Brain microvascular endothelial cell (primary cell): ENCODE measurements at places on chromosomes 11 and 22.

DNA sequence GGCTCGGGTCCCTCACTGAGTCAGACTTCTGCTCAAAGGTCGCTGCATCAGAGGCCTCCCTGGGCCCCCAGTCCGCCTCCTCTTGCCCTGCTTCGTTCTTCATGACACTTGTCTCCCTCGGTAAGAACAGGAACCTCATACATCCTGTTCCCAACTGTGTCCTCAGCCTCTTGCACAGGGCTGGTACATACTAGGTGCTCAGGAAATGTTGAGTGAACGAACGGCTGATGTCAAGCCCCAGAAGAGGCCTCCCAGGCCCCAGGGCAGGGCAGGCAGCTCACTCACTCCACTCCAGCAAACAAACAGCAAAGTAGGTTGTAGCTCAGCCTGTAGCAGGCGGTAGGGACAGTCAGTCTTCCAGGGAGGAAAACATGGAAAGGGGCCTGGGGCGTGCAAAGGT, 17.2 kb downstream of the SYNGR1 start:
- DNase-seq: no peak

DNA sequence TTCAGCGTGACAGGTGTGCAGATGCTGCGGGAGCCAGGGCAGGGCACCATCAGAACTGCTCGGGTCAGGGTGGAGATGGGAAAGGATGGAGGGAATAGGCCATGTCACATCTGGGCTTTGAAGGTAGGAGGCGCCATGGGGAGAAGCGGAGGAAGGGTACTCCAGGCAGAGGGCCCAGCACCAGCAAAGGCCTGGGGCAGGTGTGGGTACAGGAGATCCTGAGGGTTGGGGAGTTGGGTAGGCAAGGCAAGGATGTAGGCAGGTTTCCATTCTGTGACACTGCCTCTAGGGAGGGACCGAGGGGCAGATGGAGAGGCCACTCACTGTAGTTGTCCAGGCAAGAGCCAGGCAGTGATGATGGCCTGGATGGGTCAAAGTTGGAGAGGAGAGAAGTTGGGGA, 8.5 kb downstream of the EMID1 start:
- DNase-seq: no peak

DNA sequence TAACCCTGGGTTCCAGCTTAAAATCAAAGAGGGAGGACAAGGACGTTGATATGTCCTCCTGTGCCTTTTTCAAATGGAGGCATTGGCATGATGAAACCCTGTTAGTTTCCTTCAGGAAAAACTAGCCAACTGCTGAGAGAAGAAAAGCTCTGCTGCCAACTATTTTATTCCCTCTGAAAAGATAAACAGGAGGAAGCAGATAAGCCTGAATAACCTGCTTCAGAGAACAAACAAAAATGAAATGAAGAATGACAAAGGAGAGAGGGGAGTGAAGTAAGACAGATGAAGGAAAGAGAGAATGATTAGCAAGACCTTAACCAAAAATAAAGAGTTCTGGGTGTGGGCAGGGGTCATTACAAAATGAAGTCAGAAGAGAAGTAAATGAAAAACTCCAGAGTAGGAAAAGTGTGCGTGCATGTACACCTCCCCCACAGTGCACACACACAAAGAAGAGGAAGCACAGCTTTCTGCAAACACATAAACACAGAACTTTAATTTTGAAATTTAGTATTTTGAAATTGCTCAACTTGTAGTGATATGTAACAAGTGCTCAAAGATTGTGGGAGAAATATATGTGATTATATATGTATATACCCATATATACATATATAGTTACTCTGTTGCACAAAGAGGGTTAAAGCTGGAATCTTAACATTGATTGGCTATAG, 332.2 kb downstream of the LUZP2 start:
- DNase-seq: no peak

DNA sequence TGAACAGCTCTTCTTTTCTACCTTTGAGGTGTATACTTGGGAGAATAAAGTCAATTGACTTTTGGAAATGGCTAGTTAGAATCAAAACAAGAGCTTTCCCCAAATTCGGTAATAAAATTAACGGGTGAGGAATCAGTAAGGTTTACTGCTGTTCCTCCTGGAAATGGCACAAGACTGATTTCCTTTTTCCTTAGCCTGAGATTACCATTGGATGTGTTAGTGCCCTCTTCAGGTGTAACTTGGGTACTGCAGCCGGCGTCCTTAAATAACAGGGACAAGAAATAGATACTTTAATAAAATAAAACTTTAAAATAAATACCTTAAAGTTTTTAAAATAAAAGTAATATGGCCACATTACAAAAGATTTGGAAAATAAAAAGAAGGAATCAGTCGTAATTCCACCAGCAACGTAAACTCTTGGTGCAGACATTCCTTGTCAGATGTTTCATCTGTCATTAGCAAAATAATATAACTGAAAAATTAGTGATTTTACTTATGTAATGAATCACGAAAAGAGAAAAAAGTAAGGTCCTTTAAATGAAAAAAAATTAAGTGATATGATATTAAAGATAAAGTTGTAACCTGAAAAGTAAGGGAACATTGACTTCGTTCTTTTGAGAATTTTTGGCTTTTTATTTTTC, 29.7 kb downstream of the ZFTA start:
- peak; percentile 79 for DNase-seq

- no peak for DNase-seq
Observed at GRCh38 chr22:48706934-48707762, 1120.5 kb downstream of the BRD1 start.

- DNase-seq: no peak
Observed at GRCh38 chr22:27786291-27786932, 15.1 kb downstream of the MN1 start.

- no peak for DNase-seq
Observed at GRCh38 chr11:118996926-118997626, 862 bp upstream of the CENATAC start.

- DNase-seq: no peak
Observed at GRCh38 chr22:45164270-45165088, 754 bp downstream of the NUP50 start.

DNA sequence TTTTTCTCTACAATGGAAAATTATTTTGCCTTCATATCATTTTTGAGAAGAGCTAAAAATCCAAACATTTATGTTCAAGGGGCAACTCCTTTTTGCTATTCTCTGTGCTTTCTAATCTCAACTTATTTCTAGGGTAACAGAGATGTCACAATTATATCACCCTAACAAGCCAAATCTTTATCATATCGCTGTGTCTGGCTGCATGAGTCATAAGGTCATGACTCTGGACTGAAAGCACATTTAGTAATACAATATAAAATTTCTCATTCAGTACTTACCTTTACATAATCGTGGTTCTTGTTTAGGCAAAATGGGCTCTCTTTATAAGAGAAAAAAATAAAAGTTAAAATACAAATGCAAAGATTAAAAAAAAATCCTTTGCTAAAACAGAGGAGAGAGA, 326.0 kb downstream of the CASP12 start:
- peak; percentile 48 for DNase-seq

DNA sequence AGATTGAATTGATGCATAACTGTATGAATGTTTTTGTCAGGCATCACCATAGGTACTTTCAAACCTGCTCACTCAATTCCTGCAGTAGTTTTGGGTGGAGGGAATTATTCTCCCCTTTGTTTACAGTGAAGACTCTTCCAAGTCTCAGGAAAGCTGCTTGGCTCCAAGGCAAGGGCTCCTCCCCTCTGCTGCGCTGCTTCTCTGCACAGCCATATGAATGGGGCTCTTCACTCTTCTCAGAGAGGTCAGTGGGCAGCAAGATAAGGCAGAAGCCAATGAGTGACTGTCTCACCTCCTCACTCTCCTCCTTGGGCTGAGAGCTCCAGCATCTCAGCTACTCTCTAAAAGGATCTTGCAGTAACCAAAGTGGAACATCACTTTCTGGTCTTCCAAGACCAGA, 165.7 kb upstream of the TTC12 start:
- DNase-seq: no peak

DNA sequence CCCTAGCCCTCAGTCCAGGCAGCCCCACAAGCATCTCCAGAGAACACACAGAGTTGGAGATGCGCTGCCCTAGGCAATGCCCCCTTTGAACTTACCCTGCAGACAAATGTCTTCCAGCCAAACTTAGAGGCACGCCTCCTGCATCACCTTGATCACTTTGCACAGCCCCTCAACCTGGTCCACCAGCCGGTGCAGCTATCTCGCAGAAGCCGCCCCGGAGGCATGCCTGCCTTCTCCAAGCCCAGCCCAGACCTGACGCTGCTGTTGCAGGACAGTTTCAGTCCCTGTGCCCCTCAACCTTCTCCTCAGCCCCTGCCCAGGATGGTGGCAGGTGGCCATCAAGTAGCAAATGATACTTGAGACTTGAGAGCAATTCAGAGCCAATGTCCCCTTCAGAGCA, 16.7 kb upstream of the POU2AF1 start:
- no peak for DNase-seq

GRCh38 chr22:41308544-41308947, 7.2 kb downstream of the ZC3H7B start:
- DNase-seq: no peak

DNA sequence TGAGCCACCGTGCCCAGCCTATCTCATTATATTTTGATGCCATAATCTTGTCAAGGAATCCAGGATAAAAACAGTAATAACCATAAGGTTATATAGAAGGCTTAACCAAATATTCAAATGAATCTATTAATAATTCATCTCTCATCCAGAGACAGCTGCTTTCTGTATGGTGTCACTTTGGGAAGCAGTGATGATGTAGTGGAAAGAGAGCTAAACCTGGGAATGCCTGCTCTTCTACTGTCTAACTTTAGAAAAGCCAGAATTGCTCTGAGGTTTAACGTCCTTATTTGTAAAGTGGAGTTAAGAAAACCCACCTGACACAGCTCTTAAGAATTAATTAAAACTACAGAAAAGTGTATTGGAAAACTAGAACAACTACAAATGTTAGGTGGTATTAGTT, 29.3 kb upstream of the OR10D3 start:
- DNase-seq: no peak

- no peak for DNase-seq
Observed at GRCh38 chr11:110338684-110339083, 42.3 kb upstream of the RDX start.

DNA sequence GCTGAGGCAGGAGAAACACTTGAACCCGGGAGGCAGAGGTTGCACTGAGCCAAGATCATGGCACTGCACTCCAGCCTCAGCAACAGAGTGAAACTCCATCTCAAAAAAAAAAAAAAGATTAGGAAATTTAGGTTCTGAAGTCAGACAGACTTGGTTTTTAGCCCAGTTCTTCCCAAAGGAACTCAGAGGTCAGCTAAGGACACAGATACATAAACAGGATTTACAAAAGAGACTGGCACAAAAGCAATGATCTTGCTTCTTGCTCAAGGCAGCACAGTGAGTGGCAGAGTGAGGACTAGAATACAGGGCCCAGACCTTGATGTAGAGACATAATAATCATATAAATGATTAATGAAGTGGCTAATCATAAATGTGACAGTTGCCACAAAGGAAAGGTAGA, 25.4 kb upstream of the RRAS2 start:
- no peak for DNase-seq

- no peak for DNase-seq
Observed at GRCh38 chr22:19359554-19360299, 68.2 kb upstream of the CLTCL1 start.

- DNase-seq: peak; percentile 4
Observed at GRCh38 chr11:28606930-28607329, 498.7 kb downstream of the METTL15 start.

DNA sequence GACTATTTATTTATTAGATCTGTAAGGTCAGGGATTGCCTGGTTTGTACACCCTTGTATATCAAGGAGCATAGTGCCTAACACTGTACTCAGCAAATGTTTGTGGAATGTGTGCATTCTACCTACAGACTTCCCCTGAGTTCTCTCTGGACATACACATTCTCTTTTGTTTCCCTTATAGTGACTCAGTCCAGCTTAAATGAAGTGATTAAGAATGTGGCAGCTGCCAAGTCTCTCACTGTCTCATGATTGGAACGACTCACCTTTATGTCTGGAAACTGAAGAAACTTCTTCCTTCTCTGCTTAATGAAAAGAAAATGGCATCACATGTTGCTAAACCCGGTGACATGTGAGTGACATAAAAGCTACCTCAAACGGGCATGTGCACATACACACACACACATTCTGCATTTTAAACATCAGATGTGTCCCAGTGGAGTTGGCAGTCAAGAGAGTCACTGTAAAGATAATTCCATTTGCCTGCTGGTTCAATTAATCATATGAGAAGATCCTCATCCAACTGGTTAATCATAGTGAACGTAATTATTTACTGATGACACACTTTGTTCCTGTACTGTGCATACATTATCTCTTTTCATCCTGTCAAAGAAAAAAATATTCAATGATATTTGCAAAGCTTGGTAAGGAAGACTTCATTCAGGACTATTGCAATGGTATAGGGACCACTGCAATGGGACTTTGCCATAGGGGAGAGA, 42.8 kb downstream of the GLYAT start:
- DNase-seq: no peak

DNA sequence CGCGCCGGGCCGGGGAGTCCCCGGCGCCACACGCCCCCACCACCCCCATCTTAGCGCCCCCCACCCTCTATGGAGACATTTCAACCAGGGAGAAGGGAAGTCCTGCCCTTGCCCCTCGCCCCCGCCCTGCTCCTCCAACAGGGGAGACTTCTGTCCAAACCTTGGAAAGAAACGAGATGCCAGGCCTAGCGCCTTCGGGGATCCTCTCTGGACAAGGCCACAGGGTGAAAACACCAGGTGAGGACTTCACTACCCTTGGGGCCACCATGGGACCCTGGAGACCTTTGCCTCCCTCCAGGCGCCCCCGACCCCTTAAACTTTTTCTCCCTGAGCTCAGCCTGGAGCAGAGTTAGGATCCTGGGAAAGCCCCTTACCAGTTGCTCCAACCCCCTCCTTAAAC, 11.6 kb upstream of the NPAS4 start:
- DNase-seq: no peak

GRCh38 chr11:43951231-43951630, 8.8 kb downstream of the C11orf96 start:
- no peak for DNase-seq
